ENCODE measurements at places on chromosomes 3 and 15.

GRCh38 chr3:149947231-149947630, 23.5 kb downstream of the PFN2 start:
- no peak for DNase-seq

- no peak for DNase-seq
Measured at GRCh38 chr3:132273036-132273435, 44.2 kb upstream of the ACP3 start.

DNA sequence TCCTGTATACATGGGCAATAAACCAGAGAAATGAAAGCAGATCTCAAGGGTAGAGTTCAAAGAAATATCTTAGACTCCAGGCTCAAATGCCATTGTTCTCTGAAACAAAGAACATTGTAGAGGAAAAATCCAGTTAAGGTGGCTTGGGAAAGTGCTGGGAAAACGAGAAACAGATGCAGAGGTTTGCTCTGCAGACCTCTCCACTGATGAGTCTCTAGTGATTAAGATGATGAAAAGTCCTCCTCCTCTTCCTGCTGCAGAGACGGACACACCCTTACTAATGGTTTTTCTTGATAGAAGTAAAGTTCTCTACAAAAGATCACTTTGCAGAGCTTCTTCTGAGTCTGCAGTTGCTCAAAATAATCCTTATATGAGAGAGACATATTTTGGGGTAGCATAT, 264.7 kb downstream of the GABRG3 start:
- no peak for DNase-seq

DNA sequence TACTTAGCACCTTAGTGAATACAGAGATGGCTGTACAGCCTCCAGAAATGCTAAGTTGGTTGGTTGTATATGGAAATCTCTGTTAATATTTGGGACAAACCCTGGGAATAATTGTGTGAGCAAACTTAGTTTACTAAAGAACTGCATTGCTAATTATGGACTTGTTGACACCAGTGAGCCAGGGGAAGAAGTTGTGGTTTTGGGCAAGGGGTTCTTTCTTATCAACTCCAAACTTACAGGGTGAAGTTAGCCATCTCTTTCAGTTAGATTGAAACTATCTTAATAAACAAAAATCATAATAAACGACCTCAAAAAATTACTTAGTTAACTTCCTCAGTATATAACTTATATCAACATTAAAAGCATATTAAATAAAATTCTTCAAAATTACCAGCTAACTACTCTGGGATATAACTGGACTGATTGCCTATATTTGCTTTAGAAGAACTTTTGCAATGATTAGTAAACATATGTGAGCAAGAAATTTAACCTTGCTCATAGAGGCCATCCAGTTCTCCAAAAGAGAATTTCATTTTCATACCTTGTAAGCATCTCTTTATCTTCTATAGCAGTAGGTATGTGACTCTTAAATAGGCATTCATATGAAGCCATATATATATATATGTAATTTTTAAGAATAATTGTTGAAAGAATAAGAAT, 24.7 kb downstream of the MBNL1 start:
- DNase-seq, result no peak

GRCh38 chr3:13462125-13462629, 17.9 kb upstream of the HDAC11 start:
- DNase-seq, result no peak
